Neuronal stem cell (in vitro differentiated cells): ENCODE measurements at places on chromosomes 6 and 20.
A peak's percentile ranks its signal among the peaks of the same experiment; 100 is the strongest.

DNA sequence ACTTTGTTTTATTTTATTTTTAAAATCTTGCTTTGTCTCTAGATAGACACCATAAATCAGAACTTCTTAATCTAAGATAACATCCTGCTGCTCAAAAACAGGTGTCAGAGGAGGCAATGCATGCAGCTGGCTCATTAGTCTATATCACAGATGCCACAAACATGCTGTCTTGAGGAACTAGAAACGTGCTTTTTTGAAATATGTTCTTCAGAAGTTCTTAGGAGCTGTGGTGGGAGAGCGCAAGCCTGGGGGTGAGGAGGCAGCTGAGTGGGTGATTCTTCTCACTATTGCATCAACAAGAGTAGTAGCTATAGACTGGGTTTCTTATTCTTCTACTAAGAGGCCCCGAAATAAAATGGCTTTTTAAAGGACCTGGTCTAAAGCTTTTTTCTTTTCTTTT, 23.4 kb downstream of the IL22RA2 start:
- no peak for DNase-seq

DNA sequence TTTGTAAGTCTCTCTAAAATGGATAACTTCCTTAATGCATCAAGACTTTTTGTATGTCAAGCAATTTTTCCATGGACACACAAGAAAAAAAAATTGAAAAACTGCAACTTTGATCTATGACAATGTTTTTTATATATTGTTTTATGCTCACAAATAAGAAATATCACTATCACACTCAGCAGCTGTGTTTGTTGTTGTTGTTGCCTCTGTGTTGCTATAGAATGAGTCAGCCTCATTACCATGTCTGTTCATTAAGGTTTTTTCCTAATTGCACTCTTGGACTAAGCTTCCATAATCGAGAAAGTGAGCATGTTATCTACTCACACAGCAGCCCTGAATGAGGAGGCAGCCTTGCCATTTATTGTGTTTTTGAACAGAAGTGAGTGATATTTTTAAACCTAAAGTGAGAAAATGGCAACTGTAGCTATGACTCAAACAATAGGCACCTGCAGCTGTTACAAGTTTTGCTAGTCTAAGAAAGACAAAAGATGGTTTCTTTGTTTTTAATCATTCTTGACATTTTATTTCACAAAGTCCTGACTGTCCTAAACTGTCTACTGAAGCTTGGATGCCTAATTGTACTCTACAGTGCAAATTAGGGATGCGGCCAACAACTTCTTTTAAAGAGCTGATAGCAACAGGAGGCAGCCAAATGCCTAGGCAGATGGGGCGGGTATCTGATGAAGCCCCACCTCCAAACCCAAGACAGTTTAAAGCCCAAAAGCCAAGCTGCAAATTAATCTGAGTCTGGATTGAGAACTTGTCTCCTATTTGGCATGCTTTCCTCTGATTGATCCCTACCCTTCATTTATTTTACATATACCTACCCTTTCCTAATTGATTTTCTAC, 77.9 kb upstream of the DOK5 start:
- no peak for DNase-seq

DNA sequence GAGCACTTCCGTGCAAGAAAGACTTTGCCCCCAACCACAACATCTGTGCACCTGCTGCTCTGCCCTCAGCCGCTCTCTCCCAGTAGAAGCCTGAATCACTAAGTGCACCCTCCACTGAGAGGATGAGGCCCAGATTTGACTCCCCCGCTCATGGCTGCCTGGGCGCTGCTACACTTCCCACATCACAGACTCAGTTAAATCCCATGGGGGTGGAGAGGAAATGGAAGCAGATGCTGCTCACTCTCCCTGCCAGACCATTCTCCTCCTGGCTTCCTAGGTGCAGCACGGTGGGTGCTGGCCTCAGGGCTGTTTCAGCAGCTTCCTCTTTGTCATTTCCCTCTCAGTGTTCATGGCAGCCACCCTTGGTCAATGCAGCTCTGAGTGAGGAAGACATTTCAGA, 4.8 kb downstream of the CST5 start:
- no peak for DNase-seq

DNA sequence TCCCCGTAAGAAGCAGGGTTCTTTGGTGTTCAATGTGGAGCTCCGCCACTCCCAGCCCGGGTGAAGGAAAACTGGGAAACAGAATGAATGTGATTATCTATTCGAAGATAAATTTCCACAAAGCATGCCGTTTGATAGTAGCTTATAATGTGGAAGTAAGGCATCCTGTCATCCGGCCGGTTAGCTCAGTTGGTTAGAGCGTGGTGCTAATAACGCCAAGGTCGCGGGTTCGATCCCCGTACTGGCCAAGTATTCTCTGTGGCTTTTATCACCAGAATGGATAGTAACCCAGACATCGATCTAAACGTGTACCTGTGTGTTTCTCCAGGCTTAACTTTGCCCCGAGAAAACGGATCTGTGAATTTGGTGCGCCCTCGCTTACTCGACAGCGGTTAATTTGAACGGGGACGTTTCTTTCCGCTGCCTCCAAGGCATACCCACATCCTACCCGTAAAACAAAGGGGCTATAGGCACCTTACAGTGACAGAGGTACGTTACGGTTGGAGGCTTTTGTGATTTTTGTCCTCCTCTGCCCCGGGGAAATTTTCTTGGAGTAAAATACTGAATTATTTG, 215.2 kb upstream of the ZNF184 start:
- peak; percentile 88 for DNase-seq

- no peak for DNase-seq
These were observed 27.7 kb downstream of the FAM50B start for GRCh38 chr6:3876866-3877265.

GRCh38 chr20:38260378-38261053, at the start of gene KIAA1755:
KIAA1755 (minus strand) TSS chr20:38260735; CDS start chr20:38260500, 235 bp downstream.
- DNase-seq = peak; percentile 32

DNA sequence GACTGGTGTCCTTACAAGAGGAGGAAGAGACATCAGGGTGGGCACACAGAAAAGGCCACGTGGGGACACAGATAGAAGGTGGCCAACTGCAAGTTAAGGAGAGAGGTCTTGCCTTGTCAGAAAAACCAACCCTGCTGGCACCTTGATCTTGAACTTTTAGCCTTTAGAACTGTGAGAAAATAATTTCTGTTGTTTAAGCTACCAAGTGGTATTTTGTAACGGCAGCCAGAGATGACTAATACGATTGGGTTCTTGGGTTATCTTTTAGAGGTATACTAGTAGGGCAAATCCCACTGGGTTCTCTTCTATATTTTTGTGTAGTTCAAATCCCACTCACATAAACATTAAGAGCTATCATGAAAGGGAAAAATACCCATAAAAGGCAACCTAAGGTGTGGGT, 31.9 kb upstream of the ZBTB24 start:
- no peak for DNase-seq

- DNase-seq = no peak
These were observed 2.0 kb upstream of the NOL7 start for GRCh38 chr6:13613029-13613594.

- no peak for DNase-seq
These were observed 247.5 kb upstream of the GMDS start for GRCh38 chr6:2492686-2493523.

DNA sequence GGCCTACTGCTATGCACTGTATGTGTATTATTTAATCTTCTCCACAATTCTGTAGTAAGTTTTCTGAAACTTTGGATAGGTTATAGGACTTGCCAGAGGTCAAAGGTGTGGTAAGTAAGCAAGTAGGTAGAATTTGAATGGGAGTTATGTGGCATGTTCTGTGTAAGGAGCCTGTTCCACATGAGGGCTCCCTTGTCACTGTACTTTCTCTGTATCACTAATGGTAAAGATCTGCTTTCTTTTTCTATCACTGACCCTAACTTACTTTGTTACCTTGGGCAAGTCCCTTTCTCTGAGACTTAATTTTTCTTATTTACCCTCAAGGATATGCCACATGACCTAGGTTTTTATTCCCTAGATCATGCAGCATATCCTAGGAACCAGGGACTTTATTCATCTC, 50.3 kb downstream of the EIF2S2 start:
- DNase-seq = no peak

GRCh38 chr6:5379647-5380242, 118.4 kb downstream of the FARS2 start:
- DNase-seq = peak; percentile 14

DNA sequence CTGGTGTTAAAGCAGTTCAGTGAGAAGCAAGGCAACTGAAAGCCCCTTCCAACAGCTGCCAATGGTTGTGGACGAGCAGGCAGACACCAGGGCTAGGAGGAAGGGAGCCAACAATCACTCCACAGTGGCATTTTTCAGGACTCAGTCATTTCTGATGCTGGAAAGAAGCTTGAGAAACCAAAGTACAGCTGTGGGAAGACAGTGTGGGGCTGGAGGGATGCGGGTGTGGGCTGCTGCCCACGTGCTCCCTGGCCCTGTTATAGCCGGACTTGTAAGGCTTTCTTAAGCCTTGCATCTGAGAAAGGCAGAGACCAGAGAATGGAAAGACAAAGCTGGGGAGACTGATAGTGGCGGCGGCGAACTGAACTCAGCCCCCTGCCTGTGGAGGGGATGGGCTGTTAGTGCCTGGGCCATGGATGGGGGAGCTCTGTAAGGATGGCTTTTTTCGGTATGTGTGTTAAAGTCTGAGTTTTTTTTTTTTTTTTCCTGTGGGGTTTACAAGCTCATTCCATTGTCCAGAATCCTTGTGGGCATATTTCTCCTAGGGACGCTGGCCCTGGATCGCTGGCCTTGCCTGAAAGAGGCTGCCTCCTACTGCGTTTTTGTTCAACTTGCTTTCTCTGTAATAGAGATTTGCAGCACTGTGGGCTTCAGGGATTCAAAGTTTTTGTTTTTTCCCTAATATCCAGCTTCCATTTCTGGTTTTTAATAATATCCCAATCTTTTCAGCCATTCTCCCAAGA, 91.7 kb downstream of the GJA10 start:
- peak; percentile 38 for DNase-seq

GRCh38 chr20:54557806-54558590, 82.6 kb downstream of the DOK5 start:
- DNase-seq = no peak

DNA sequence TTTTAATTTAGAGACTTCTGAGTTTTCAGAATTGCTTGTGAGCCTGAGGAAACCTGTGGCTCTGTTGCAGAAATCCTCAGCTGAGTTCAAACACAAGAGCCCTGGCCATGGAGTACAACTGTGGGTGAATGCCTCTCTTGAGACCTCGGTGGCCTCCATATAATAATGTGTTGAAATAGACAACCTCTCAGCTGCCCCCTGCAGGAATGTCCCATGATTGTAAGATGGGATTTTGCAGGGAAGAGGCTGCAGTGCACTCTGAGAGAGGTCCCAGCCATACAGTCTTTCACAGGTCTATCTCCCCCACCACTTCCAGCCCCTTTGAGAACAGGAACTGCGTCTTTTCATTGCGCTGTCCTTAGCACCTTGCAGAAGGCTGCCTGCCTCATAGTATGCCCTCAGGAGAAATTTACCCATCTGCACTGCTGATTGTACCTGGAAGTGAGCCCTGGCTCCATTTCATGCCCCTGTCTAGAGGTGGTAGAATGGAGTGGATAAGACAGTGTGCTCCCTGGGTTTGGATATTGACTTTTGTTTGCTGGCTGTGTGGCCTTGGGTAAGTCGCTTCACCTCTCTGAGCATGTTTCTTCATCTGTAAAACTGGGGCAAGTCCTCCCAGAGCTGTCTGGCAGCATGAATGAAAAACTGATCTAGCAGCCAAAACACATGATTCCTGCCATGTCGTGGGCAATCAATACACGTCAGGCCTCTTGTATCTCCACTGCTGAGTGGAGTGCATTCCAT, 16.8 kb upstream of the CDH22 start:
- DNase-seq = no peak

DNA sequence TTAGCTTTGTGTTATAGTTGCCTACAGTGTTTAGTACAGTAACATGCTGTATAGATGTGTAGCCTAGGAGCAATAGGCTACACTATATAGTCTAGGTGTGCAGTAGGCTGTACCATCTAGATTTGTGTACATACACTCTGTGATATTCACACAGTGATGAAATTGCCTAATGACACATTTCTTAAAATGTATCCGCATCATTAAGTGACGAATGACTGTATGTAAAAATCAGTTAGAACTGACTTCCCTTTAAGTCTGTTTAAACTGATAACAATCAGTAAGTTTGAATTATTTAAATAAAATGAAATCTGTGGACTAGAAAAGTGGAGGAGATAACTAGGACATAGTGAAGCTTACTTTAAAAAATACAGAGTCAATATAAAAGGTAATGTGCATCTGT, 176.1 kb downstream of the CDKAL1 start:
- no peak for DNase-seq

- DNase-seq = no peak
These were observed 265.6 kb upstream of the BTBD3 start for GRCh38 chr20:11652128-11652527.

DNA sequence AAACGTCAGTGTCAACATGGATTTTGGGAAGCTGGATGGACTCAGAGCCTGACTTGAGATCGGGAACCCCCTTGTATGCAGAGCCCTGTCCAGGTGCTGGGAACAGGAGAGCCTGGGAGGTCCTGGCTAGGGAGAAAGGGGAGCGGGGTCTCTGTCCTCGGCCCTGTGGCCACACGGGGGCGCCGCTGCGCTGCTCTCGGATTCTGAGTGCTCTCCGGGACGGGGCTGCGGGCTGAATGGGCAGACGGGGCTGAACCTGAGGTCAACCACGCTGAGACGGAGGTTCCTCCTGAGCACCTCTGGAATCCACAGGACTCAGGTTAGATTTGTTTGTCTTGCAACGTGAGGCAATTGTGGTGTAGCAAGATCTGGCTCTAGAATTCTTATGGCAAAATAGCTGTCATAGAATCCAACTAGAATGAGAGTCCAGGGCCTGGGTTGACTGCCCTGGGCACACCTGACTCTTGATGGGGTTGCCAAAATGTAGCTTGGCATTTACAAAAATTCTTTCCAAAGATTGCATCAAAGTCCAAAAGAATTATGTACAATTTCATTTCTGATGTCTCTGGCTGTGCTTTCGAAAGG, 20.6 kb upstream of the HLA-F start:
- peak; percentile 55 for DNase-seq

DNA sequence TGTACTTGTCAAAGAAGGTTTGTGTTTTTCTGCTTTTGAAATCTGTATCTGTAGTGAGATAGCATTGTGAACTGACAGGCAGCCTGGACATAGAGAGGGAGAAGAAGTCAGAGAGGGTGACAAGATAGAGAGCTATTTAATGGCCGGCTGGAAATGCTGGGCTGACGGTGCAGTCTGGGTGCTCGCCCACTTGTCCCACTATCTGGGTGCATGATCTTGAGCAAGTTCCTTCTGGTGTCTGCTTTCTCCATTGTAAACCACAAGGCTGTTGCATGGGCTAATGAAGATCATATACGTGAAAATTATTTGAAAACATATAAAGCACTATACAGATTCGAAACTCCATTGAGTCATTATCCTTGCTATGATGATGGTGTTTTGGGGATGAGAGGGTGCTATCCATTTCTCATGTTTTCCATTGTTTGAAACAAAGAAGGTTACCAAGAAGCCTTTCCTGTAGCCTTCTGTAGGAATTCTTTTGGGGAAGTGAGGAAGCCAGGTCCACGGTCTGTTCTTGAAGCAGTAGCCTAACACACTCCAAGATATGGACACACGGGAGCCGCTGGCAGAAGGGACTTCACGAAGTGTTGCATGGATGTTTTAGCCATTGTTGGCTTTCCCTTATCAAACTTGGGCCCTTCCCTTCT, 18.4 kb downstream of the CD83 start:
- no peak for DNase-seq

GRCh38 chr6:5211492-5211891, 49.3 kb downstream of the LYRM4 start:
- DNase-seq = no peak

GRCh38 chr6:79657238-79657637, 26.1 kb downstream of the SH3BGRL2 start:
- no peak for DNase-seq
